ENCODE measurements at places on chromosomes 3 and 15.

DNA sequence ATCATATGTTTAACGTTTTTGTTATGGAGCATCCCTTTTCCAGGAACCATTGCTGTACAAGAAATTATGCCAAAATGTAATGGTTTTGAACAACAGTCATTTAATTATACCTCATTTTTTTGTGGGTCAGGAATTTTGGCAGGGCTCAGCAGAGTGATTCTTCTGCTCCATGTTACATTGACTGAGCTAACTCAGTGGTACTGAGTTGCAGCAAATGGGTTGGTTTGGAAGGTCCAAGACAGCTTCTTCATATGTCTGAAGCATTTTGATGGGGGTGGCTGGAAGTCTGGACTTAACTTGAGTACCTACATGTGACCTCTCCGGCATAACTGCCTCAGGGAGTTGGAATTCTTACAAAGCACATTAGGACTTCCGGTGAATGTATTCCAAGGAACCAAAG is 26.0 kb upstream of the CMC1 start:
- no peak for DNase-seq

GRCh38 chr15:72599855-72600464 is 54.5 kb upstream of the GOLGA6B start:
- no peak for DNase-seq

GRCh38 chr15:97652041-97652440 is 308.5 kb upstream of the ARRDC4 start:
- DNase-seq = no peak

DNA sequence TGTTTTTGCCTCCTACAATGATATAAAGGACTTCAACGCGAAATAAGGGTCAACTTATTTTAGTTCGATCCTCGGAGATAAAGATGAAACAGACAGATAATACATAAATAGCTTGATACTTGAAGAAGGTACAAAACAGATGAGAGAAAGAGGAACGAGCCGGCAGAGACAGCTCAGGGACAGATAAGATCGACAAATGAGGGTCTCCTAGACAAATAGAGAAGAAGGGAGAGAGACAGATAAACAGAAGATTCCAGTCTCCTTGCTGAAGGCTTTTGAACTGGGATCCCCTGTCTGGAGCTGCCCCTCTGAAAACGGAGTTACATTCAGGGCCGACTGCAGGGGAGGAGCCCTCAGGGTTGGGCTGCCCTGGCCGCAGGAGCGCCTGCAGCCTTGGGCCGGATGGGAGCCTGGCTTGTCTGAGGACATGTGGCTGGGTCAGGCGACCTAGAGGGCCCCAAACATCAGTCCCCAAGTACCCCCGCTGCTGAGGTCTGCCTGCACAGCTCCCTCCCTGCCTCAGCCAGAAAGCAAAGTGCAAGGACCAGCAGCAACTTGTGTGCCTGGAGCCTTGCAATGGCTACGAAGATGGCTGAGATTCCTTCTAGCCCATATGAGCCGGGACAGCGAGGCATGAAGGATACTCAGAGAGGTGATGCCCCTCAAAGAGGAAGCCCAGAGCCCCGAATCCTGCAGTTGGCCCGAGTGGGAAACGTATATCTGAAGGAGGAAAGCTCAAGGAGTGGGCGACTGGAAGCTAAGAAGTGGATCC is 926 bp upstream of the SKOR1 start:
- no peak for DNase-seq

GRCh38 chr3:101936419-101937356 is 87.4 kb downstream of the NFKBIZ start:
- no peak for DNase-seq

- DNase-seq = peak; percentile 62
These were observed 1.3 kb downstream of the ADAM10 start for GRCh38 chr15:58748040-58748851.

DNA sequence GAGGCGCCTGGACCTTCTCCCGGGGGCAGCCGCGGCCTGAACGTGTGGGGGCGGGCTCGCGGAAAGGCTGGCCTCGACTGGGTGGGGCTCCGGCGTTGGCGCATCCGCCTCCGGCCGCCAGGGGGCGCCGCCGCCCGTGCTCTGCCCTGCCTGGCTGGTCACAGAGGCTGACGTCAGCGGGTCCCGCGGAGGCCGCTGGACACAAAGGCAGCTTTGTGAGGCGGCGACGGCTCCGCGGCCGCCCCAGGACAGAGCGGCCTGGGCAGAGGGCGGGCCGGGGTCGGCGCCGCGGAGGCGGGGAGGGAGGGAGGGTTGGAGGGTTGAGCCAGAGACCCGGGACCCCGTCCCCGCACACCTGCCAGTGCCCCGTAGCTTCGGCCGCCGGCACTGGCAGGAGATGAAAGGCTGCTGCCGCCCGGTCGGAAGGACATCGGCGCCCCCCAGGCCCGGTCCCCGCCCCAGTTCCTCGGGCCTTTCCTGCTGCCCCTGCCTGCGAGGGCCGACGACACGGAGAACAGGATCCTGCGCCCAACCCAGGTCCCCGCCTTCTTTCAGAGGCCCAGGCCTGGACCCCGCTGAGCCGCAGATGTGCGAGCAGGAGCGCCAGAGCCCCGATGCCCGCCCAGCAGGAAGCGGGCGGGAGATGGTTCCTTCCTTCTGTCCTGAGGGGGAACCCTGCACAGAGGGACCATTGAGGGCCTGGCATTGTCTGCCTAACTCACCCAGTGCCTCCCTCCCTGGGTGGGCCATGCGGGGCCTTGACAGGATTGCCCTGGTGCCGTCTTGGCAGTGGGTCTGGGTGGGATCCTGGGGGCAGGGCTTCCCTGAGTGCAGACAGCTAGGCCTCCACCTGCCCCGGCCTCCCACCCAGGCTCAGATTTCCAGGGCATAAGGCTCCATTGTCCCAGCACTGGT is 8.7 kb upstream of the SEMA3B start:
- peak; percentile 73 for DNase-seq

DNA sequence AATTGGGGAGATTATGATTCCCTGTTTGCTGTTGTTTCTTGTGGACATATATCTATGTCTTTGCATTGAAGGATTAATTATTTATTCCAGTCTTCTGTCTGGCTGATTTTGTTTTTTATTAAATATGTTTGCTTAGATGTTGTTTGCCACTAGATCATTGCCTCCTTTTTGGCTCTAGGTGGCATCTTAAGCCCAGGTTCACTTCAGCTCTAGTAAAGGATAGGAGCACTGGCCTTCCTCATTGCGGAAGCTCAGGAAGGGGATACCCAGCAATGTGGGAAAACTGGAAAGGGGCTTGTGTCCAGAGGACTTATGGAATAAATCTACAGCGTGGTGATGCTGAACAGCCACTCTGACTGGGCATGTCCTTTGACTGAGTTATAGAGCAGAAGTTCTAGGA is 821.6 kb downstream of the PDCD6IP start:
- no peak for DNase-seq

- no peak for DNase-seq
These were observed 41.1 kb upstream of the APH1B start for GRCh38 chr15:63236272-63236671.

DNA sequence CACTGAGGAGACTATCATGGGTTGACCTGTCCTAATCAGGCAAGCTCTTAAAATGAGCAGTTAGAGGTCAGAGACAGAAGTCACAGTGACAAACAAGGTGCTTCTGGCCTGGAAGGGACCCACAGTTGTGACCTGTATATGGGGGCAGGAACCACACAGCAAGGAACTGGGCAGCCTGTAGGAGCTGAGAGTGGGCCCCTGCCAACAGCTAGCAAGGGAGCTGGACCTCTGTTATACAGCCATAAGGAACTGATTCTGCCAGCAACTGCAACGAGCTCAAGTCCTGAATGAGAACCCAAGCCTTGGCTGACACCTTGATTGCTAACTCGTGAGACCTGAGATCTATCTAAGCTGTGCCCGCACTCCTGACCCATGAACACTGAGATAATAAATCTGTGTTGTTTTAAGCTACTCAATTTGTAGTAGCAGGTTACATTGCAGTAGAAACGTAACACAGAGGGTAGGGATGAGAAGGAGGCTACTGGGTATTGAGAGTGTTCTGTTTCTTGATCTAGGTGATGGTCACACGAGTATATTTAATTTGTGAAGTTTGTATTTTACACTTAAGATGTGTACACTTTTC is 44.5 kb upstream of the MAGI1 start:
- no peak for DNase-seq

- DNase-seq = no peak
These were observed 516.2 kb downstream of the OCA2 start for GRCh38 chr15:27582726-27583410.

DNA sequence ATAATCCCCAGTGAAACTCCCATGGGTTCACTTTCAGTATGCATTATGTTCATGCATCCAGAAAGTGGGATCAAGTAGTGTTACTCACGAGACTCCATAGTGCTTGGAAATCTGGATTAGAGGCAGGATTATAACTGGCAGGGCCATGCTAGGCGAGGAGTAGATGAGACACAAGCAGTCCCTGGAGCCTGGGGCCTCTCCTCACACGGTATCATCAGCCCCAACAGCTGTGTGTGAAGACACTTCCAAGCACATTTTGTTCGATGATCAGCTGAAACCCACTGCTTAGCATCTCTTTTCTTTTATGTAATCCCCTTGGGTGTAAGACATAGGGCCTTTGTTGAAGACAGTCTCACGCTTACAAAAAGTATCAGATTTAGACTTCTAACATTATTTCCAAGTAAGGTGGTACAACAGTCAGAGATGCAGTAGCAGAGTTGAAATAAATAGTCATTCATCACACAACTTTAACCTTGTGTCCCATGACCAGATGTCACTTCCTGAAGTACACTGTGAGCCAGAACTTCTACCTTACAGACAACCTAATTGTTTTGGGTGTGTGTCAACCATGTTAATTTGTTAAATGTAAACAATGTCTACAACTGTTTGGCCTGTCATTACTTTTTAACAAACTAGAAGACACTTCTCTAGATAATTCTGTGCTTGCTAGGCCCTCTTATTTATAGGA is 116.9 kb downstream of the GADL1 start:
- DNase-seq = no peak

DNA sequence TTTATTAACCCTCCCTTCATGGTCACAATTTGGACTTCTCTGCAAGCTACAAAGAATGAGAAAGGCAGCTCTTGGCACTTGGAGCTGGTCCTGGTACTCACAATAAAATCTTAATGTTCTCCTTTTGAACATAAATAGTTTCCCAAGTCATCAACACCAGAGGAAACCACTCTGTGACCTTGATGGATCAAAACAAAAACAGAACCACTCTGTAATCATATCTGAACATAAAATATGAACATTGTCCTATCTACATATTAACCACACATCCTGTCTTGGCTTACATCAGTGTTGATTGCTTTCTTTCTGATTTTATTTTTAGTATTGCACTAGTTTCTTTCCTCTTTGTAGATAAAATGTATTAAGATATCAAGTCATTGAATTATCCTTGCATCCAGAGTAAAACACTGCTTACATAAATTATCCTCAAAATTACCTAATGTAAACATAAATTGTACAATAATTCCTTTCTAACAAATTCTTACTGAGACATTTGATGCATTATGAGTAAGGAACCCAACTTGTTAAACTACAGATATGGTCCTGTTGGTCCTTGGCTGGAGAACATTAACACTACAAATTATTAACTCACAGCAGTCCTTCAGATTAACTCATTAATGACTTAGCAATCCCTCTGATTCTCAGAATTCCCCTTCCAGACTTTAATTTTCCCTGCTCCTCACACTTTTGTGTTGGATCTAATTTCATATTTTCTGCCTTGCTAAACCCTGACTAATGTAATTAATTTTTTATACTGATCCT is 860.5 kb downstream of the DIPK2A start:
- no peak for DNase-seq

GRCh38 chr3:175224051-175224450 is 364.9 kb downstream of the NAALADL2 start:
- DNase-seq = no peak

DNA sequence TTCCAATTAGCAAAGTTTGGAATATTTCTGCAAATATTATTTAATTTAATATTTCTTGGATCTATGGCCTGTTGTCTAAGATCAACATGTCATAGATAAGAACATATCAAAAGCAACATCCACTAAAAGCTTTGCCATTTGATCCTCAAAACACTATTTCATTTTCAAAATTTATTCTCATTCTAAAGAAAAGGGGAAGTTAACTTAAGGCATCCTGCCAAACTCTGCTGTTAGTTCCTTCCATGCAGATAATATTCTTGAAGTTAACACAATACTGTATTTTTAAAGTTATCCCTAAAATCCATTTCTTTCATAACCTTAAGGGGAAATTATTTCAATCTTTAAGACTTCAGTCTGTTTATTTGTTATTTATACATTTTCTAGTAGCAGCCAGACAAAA is 28.2 kb upstream of the GBE1 start:
- DNase-seq = no peak

- DNase-seq = peak; percentile 21
These were observed 12.3 kb downstream of the CPNE9 start for GRCh38 chr3:9715764-9716437.

DNA sequence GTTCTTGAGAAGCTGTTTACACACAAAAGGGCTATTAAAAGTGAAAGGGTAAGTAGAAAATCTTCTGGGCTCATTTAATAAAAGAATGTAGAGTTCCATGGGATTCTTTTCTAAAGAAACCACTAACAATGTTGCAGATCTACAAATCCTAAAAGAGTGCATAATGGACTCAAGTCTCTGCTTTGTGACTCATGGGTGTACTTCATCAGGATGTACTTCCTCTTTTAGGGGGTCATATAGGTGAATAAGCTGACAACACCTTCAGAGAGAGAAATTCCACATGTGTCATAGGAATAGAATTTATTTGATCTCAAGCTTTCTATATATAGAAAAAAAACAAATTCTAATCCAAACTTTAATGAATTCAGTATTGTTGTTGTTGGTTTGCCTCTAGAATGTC is 355.5 kb downstream of the TIGIT start:
- DNase-seq = no peak

DNA sequence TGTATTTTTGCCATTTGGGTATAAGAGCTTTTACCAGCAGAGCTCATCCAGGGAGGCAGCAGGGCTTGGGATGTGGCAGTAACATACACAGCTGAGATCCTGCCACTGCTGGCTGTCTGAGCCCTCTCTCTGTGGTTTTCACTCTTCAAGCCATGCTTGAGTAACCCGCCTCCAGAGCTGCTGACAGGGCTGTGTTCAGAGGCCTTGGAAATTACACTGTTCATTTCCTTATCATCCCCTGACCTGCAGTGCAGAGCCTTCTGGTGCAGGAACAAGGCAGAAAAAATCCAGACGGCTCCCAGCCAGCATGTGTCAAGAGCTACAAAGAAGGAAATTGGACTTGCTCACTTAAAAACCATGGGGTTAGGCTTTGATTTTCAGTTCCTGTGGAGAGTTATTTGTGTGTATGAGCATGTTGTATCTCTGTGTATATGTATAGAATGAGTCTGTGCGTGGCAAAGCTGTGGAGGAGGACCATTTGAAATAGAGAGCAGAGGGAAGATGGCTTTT is 47.0 kb downstream of the ZNF609 start:
- no peak for DNase-seq

DNA sequence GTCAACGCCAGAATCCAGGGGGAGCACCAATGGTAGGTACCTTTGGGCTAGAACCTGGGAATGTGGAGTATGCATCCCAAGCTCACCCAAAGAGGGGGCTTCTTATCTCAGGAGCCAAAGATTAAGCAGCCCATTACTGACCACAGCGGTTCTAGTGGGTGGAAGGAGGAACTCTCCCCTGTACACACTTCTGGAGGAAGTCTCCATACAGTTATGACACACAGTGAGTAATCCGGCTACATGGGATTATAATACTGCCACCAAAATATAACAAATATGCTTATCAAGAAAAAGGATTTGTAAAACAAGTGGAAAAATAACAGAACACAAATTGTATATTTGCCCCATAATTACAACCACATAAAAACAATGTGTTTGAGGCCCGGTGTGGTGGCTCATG is 8.4 kb downstream of the MYO1E start:
- no peak for DNase-seq
